ENCODE measurements at places on chromosomes 6 and 20. TPM values are rescaled to one million over a fixed set of nuclear protein-coding genes. Genes with fewer than 3 reads are reported as not detected.

DNA sequence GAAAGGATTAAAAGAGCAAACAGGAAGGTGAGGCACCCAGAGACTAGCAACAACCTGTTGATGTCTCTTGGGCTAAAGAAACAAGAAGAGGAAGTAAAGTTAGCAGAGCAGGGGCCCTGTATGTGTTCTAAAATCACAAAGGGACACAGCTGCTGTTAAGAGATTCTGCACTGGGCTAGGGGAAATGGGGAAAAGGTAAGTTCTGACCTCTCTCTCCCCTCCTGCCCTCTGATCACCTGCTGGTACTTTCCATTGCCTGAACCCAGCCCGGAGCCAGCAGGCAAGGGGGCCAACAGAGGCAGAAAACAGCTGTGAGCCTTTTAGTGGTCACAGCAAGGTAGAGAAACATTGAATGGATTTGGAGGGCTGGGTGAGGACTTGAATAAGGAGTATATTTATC is 13.5 kb upstream of the CNR1 start:
- DNase-seq: no peak

SLC17A1 gene
- total RNA-seq: not detected

EEF1A2 gene
- total RNA-seq: 6.4 TPM

GSTA3 gene
- not detected for total RNA-seq
